ENCODE measurements at places on chromosomes 11 and 22.

DNA sequence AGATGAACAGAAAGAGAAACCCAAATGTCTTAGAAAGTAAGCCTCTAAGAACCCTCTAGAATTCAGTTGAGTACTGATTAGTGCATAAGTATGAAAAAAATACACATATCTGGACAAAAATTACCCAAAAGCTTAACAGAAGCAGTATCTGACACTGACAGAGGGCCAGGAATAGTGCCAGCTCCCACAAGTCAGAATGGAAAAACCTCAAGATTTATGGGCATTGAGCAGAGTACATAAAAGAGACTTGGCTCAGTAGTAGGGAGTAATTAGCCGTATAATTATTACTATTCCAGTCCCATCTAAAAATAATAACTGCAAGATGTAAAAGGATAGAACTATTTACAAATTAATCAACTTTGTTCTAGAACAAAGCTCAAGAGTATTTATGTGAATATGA is 834.5 kb downstream of the FAM181B start:
- DNase-seq = no peak

- no peak for DNase-seq
Measured at GRCh38 chr11:380996-381395, 11.7 kb downstream of the B4GALNT4 start.

DNA sequence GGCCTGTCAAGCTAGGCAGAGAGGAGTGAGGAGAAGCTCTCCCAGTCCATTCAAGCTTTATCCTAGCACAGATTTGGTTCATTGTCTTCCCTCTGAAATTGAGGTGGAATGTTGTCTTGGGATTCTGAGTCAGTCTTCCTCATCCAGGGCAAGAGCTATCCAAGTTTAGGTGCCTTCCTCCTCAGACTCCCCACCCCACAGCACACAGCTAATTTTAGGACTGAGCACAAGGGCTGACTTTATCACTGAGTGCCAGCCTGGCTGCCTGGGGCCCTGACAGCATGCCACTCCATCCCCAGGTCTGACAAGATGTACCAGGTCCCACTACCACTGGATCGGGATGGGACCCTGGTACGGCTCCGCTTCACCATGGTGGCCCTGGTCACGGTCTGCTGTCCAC is 2.6 kb downstream of the PGAP2 start:
- no peak for DNase-seq

DNA sequence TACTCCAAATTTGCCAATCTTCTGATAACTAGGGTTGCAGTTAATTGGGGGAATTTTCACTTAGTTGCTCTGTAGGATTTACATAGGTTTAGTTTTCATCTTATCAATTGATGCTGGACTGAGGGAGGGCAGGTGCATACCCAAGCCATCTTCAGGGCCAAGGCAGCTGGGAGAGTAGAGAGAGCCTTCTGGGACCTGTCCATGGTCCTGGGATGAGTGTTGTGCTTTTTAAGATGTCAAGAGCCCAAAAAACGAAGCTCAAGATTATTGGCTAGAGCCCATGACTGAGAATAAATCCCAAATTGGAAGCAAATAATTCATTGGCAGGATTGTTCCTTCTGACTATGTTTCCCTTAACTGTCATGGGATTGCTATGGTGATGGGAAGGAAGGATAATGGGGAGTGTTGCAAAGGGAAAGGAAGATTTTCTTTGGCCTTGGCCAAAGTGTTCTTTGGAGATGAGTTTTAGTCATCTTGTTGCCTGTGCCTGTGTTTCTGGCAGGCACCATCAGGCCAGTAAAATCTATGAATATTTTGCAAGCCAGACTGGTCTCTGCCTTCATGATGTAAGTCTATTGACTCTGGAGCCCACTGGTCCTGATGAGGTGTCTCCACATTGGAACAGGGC is 4.5 kb downstream of the SLC22A6 start:
- DNase-seq = no peak

GRCh38 chr22:50731811-50732624 is 6.0 kb upstream of the ACR start:
- no peak for DNase-seq

- DNase-seq = no peak
Measured at GRCh38 chr22:21711851-21712250, 23.7 kb downstream of the YPEL1 start.

DNA sequence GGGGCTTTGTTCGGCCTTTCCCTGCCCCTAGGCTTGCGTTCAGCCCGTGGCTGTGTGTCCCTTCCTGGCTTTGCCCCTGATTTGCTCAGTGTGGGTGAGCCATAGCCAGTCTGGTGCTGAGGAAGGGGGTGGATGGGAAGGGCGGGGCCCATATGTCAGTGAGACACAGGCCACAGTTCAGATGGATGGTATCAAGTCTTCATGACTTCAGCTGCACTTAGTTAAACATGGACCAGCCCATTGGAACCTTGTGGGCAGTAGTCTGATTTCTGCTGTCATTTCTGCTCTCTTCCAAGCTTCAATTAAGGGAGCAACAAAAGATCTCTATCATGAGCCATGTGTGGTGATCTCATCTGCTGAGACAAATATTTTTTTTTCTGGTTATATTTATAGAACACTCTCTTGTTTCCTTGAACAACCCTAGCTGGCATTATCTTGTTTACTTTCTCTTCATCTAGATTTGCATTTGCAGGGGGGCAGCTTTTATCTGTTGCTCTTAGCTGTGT is 21.6 kb upstream of the PEX26 start:
- no peak for DNase-seq

GRCh38 chr11:78030429-78031325 is 7.6 kb upstream of the KCTD14 start:
- peak; percentile 100 for DNase-seq

GRCh38 chr22:42366806-42367581 is 65.2 kb downstream of the NFAM1 start:
- DNase-seq = no peak

- no peak for DNase-seq
Measured at GRCh38 chr22:20552443-20553401, 45.3 kb downstream of the MED15 start.

GRCh38 chr11:133988686-133989410 is 32.1 kb upstream of the IGSF9B start:
- no peak for DNase-seq

GRCh38 chr22:16963189-16963945 is 44.7 kb downstream of the GAB4 start:
- DNase-seq = no peak

DNA sequence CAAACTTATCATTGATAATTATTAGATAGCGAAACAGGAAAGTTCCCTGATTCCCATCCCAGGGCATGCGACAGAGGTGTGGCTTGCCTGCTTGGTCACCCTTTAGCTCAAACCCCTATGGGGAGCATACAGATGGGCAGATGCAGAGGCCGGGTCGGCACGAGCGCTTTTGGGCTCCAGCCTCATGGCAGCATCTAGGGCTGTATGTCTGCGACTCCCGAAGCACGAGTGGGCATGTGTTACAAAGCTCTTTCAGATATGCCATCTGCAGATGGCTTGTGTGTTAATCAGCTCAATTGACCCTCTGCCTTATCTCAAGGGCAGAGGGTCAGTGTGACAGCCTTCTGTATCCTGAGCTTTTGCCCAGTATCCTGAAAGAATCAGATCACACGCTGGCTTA is 2069.3 kb upstream of the RAG2 start:
- no peak for DNase-seq

- DNase-seq = no peak
Measured at GRCh38 chr22:39289533-39289932, 29.9 kb downstream of the RPL3 start.
